ENCODE measurements at places on chromosomes 12 and 14.

DNA sequence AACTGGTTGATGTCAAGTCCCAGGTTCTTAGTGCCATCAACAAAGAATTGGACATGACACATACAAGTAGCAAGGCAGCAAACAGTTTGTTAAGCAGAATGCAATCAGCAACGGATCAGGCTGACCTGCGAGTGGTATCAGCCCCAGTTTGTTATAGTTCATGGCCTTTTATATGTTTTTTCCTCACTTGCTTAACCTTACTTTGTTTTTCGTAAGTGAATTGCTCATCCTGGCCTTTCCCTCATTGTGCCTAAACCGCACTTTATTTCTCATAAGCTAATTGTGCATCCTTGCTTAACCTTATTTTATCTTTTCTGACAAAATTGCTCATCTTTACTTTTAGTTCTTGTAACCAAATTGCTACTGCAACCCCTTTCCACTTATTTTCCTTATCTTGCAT, 4.1 kb downstream of the ETFBKMT start:
- DNase-seq: no peak

DNA sequence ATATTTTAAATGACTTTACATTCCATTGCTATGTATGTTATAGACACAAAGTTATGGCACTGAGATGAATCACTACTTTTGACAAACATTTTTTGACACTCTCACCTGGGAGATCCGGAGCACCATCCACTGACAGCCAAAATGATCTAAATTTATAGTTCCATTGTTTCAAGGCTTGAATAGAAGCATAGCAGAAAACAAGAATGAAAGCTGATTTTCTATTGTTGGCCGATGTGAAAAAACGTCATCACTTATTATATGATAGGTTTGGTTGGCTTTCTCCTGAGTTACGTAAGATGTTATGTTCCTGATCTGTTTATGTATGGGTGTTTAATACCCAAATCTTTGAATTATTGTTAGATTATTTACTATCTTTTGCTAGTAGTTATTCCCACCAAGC, 306.2 kb downstream of the PAWR start:
- DNase-seq: no peak

- no peak for DNase-seq
These were observed 33.2 kb downstream of the KCNMB4 start for GRCh38 chr12:70399311-70399710.

GRCh38 chr14:104523546-104523935, 56.0 kb upstream of the C14orf180 start:
- DNase-seq: no peak

- DNase-seq: no peak
These were observed 16.4 kb downstream of the MANSC1 start for GRCh38 chr12:12333407-12334366.

DNA sequence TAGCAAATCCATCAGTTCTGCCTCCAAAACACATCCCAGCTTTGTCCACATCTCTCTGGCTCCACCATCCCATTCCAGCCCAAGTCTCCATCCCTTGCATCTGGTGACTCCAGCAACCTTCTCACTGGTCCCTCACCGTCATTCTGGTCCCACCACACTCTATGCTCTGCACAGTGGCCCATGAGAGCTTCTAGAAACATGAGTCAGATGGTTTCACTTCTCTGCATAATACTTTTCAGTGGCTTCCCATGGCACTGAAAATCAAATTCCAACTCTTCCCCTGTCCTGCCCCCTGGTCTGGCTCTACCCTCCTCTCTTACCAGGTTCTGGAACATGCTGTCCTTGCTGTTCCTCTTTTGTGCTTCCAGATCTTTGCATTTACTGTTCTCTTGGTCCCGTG, 17.2 kb upstream of the C12orf76 start:
- DNase-seq: no peak

DNA sequence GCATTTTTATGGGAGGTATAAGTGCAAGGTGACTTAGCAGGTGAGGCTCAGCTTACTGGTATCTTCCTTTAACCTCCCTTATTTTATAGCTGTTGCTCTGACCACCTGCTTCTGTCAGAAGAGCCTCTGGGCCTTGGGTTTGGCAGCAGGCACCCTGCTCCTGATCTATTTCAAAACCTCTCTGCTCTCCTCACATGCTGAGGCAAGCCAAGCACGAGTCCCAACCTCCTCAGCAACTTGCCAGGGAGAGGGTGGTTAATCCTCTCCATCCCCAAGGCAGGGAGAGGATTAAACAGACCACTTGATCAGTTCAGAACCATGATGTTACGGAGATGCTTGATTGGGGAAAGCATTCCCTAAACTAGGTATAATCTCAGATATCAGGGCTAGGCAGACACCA, 5.4 kb downstream of the PLEKHH1 start:
- DNase-seq: no peak

- DNase-seq: no peak
These were observed 47.1 kb downstream of the DIP2B start for GRCh38 chr12:50551866-50552265.
